ENCODE measurements at places on chromosomes 12 and 14.

DNA sequence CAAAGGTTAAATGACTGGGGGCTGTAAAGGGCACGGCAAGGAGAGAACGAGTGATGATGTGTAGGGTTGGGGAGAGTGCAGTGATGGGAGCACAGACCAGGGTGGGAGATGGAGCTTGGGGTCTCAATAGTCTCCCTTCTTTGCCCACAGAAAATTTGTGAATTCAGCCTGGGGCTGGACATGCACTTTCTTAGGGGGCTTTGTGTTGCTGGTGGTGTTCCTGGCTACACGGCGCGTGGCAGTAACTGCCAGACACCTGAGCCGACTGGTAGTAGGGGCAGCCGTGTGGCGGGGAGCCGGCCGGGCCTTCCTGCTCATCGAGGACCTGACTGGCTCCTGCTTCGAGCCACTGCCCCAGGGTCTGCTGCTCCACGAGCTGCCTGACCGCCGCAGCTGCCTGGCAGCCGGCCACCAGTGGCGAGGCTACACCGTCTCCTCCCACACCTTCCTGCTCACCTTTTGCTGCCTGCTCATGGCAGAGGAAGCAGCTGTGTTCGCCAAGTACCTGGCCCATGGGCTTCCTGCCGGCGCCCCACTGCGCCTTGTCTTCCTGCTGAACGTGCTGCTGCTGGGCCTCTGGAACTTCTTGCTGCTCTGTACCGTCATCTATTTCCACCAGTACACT is 1.7 kb downstream of the FITM1 start:
- DNase-seq: no peak

DNA sequence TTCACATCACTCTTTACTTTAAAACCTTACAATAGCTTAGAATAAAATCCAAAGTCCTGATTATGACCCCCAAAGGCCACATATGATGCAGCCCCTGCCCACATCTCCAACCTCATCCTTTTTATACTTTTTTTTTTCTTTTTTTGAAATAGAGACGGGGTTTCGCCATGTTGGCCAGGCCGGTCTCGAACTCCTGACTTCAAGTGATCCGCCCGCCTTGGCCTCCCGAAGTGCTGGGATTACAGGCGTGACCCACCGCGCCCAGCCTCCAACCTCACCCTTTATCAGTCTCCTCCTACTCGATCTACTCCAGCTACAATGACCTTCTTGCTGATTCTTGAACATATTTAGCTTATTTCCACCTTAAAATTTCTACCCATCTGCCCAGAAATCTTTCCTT is 1.2 kb upstream of the MAPKAPK5 start:
- no peak for DNase-seq

DNA sequence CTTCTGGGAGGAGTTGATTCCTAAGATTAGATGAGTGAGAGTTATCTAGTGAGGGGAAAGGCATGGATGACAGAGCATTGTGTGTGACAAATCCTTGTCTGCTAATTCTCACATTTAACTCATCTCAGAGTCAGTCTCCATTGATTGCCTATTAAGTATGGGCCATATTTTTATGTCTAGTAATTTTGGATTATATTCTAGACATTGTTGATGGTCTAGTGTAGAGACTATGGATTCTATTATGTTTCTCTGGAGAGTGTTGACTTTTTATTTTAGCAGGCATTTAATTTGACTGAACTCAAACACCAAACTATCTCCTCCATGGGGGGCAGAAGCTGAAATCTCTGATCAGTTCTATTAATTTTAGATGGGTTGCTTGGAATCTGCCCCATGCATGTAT is 114.4 kb downstream of the CACNA1C start:
- no peak for DNase-seq

DNA sequence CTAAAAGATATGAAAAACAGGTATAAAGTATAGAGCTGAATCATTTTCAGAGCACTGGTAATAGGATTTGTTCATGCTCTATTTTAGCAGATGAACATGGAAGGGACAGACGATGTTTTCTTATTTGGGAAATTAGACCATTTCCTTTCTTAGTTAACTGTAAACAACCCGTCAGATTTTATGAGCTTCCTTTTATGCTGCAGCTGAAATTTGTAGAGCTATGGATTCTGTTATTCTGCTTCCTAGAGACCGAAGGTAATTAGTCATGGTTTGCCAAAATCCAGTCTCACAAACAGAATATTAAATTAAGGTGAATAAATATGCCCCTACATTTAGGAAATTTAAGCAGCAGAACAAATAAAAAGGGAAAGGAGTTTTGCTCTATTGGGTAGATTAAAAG is 180.2 kb upstream of the SYT1 start:
- DNase-seq: no peak

GRCh38 chr12:117079487-117079886 is 19.7 kb downstream of the TESC start:
- DNase-seq: no peak

DNA sequence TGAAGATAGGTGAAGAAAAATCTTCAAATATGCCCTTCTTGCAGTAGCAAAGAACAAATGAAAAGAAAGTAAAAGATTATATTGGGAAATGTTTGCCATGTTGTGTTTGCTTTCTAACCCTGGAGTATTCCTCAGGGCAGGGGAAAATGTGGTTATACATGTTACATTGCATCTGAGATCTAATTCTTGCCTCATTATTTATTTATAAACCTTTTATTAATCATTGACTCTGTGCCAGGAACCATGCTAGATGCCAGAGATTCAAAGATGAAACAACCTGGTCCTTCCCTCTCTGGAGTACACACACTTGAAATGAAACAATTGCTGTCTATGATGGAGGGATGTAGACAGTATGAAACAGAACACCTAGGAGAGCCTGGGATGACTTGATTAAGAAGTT is 128.1 kb upstream of the HMGA2 start:
- no peak for DNase-seq

DNA sequence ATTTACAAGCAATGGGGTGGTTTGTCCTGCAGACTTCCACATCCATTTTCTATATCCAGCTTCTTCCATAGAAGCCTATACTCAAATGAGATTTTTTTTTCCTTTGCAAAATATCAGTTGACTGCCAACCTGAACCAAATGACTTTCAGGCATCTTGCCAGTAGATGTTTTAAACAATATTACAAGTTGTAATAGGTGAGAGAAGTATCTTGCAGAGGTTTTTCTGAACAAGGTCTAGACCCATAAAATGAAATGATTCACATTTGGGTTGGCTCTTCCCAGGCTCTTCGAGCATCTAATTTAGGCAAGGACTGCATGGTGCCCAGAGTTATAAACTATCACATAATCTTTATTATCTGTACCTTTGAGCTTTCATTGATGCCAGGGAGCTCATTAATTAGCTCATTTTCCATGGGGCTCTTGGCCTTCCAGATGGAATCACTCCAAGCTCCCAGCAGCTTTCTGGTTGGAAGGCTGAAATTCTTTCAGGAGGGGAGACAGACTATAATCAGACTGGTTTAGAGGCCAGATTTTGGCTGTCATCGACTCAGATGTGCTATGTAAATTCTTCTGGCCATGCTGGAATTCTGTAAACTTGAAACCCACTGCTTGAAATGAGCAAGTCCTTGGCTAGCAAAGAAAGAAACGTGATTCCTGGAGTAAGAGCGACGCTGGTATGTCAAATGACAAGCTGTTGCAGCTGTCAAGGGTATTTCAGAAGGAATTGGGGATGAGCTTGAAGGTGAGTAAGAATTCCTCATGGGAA is 32.2 kb upstream of the DICER1 start:
- DNase-seq: no peak

DNA sequence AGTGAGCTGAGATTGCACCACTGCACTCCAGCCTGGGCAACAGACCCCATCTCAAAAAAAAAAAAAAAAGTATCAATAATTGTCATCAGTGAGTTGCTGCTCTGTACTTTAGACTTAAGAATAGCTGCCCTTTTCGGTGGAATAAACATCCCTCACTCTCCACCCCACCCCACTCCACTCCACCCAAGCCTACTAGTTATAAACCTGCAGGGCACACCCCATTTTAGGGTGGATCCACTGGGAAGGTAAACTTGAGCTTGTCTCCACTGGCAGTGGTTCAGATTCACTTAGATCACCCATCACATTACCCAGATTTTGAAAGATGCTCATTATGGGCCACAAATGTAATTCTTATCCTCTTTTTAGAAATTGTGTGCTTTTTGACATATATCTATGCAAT is 106.4 kb downstream of the GPR135 start:
- no peak for DNase-seq
